KG1 (cell line): ENCODE measurements at places on chromosomes 3 and 15.

DNA sequence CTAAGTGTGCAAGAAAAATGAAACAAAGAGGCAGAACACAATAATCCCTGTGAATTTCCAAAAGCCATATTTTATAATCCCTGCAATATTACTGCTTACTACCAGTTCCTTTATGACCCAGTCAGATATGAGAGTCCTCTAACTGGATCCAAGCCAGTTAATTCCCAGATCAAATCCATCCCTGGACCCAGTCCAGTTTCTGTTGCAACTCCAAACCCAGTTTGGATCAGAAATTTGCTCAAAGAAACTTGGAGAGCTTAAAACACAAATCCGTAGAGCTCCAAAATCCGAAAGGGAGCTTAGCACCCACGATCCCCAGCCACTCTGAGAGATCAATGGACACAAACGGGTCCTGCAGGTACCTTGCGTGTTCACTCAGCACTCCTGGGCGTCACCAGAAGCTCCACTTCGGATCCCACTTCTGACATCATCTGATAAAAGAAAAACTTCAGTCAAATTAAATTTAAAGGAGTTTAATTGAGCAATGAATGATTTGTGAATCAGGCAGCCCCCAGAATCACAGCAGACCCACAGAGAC is 32.6 kb upstream of the THUMPD3 start:
- DNase-seq = no peak

- DNase-seq = no peak
Observed at GRCh38 chr15:59407946-59408345, 30.0 kb upstream of the FAM81A start.

DNA sequence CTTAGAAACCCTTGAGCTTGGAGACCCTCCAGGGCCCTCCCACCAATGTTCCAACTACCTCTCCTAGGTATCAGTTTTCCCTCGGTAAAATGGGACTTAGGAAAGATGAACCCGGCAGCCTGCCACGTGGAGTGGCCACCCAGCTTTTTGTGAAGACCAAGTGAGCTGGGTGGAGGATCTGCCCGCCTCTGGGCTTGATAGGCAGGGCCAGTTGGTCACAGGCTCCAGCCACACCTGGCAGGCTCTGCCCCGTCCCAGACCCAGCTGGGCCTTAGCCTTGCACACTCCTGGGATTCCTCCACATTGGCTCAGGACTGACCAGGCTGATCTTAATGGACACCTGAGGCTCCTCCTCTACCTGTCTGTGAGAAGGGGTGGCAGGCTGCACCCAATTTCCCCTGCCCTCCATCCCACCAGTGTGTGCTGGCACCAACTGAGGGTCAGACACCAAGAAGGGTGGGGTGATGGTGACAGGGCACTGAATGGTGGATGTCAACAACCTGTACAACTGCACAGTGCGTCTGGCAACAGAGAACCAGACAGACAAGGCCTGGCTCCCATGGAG is 761 bp upstream of the GRIP2 start:
- no peak for DNase-seq

GRCh38 chr15:91857224-91857585 is 3.7 kb downstream of the SLCO3A1 start:
- DNase-seq = no peak

DNA sequence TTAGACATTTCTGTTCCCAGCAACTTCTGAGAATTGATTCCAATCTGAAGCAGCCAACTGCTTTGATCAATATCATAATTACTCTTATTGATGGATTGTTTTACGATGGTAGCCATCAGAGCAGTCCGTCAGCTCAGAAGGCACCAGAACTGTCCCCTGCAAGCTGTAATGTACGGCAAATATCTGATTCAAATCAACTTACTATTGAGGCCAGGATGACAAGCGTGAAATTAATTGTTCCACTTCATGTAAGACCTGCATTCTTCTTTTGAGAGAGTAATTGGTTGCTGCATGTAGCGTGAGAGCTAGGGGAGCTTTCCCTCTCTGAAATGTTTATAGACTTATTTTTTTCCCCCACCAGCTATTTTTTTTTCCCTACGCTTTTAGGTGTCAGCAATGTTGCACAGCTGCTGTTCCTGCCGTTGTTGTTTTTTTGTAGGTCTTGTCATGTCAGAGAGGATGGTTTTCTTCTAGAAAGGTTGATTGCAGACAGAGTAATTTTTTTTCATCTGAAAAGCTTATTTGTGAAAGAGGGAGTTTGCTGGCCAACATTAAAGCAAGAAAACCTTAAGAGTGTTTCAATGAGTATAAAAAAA is 134.9 kb downstream of the CACNA2D3 start:
- DNase-seq = no peak
